ENCODE measurements at places on chromosomes 7 and 10. TPM values are rescaled to one million over a fixed set of nuclear protein-coding genes. Genes with fewer than 3 reads are reported as not detected.

GRCh38 chr7:65554-65953 lies 126.8 kb upstream of the FAM20C start:
- no peaks in the 10 kb centered on the region for H3K27me3 ChIP-seq
- peaks cover 12% of the 10 kb centered on the region for H3K4me1 ChIP-seq
- H3K4me3 ChIP-seq = no peak overlapping the region
- no peak overlapping the region for H3K27ac ChIP-seq
- no peaks in the 10 kb centered on the region for H3K36me3 ChIP-seq

DNA sequence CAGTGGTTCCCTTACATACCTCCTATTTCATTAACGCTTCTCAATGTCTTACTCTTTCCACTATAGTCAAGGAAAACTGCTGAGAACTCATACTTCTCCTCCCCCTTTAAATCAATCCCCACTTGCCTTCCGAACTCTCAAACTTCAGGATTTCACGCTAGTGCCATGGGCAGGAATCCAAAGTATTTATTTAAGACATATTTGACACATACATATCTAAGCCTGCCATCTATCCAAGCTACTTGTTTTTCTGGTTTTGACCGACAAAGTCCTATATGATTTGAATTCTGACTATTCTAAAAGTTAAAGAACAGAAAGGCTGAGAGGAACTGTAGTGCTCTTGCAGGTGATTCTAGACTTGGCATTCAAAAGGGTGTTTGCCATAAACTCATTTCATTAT lies 51.8 kb downstream of the CCDC6 start:
- H3K27me3 ChIP-seq = no peaks in the 10 kb centered on the region
- H3K4me1 ChIP-seq = peaks cover 51% of the 10 kb centered on the region
- no peak overlapping the region for H3K27ac ChIP-seq

GRCh38 chr10:2658780-2659179 lies 408.6 kb upstream of the PFKP start:
- no peak for DNase-seq
- H3K27me3 ChIP-seq = no peaks in the 10 kb centered on the region
- no peaks in the 10 kb centered on the region for H3K4me1 ChIP-seq
- H3K27ac ChIP-seq = no peak overlapping the region
- H3K4me3 ChIP-seq = no peak overlapping the region
- H3K36me3 ChIP-seq = no peaks in the 10 kb centered on the region

FOXP2 gene
- not detected for total RNA-seq

CTAGE8 gene
- total RNA-seq = 1.4 TPM

All from B cell (primary cell).